ENCODE measurements at places on chromosomes 3 and 15. TPM values are rescaled to one million over a fixed set of nuclear protein-coding genes. Genes with fewer than 3 reads are reported as not detected.

COL7A1 gene
- 0.27 TPM for polyA plus RNA-seq

DISP2 gene
- 0.02 TPM for polyA plus RNA-seq

ISL2 gene
- not detected for polyA plus RNA-seq

CFAP91 gene
- not detected for polyA plus RNA-seq

DNA sequence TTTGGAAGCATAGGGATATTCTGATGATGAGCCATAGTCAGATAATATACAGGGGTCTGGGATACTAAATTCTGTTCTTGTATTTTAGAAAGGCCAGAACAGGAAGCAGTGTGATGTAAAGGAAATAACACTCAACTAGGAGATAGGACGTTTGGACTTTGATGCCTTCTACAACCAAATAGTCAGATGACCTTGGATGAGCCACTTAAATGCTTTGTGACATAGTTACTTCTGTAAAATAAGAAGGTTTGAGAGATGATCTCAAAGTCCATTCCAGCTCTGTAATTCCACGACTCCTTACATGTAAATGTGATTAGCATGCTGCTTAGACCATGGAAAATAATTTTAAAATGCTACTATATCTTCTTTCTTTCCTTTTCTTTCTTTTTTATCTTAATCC lies 29.5 kb upstream of the CCDC54 start:
- DNase-seq: no peak

GRCh38 chr3:15271785-15272381 lies 60.5 kb downstream of the SH3BP5 start:
- peak; percentile 87 for DNase-seq

DNA sequence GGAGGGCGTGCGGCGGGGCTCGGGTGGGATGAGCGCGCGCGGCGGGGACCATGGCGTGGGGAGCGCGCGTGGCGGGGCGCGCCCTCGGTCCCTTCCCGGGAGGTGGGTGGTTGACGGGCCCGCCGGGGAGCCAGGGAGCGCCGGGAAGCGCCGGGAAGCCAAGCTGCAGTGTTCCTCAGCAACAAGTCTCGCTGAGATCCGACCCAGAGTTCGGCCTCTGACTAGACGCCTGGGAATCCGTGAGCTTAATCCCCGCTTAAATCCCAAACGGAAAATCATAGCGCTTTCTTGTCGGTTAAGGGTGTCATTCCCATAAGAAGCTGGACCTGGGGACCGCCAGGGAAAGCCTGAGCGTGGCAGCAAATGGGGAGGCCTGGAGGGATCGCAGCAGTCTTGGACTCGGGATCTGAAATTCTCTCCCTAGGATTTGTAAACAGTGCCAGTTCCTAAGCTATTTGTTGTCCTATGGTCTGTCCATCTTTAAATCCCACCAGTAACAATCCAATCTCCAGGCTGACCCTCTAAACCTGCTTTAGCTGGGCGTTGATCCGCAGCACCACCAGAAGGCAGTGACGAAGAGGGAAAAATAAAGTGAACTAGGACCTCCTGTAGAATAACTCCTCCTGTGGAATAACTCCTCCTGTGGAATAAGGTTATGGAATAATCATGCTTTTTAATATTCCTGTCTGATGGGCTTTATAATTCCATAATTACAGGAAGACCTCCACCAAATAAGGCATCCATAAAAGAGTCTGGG lies 570 bp upstream of the NEDD4 start:
- no peak for DNase-seq

GRCh38 chr15:68969298-68969697 lies 39.0 kb downstream of the SPESP1 start:
- DNase-seq: no peak

GRCh38 chr15:52180196-52180835 lies 10.9 kb downstream of the GNB5 start:
- peak; percentile 83 for DNase-seq

DNA sequence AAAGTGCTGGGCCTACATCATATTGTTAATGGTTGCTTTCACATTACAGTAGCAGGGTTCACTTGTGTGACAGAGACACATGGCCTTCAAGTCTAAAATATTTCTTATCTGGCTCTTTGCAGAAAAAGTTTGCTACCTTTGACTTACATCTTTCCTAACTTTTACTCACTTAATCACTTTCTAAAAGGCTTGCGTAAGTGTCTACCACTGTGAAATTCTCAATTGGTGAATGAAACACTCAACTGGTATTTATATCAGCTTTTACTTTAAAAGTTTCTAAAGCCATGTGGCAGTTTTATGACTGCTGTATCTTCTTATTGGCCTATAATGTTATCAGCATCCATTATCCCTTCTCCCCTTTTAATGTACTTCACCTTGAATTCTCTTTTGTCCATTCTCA lies 554.5 kb downstream of the ZIC1 start:
- DNase-seq: no peak

DNA sequence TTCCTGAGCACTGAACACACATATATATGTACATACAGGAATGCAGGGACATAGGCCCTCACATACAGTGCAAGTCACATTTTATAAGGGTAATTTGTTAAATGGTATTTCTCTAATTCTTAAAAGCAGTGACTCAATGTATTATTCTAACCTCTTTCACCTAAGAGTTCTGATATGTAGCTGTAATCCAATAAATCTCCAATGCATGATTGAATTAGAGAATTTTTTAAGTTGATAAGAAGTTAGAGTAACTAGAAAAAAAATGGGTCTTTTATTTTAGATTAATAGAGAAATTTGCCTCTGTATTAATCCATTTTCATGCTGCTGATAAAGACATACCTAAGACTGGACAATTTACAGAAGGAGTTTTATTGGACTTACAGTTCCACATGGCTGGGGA lies 98.2 kb downstream of the RBMS3 start:
- DNase-seq: no peak

DNA sequence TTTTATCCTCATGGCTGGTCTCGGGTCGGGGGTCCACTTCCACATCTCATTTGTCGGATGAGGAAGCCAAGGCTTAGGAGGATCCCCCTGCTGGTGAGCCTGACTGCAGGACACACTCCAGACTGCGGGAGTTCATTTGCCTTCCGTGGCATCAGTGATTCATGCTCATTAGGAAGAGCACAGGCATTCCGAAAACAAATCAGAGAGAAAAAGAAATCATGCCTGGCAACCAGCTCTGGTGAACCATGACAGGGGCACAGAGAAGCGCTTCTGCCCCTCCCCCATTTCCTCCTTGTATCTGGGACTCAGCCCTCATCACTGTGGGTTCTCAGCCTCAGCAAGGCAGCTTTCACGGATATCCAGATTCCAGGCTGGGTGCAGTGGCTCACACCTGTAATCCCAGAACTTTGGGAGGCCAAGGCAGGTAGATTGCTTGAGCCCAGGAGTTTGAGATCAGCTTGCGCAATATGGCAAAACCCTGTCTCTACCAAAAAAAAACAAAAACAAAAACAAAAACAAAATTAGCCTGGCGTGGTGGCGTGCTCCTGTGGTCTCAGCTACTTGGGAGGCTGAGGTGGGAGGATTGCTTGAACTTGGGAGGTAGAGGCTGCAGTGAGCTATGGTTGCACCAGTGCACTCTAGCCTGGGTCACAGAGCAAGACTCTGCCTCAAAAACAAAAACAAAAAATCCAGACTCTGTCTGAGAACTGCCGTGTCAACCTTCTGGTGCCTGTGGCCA lies 28.4 kb downstream of the IRAK2 start:
- DNase-seq: peak; percentile 50

GRCh38 chr3:181919375-181919774 lies 207.7 kb downstream of the SOX2 start:
- DNase-seq: no peak

A4GNT gene
- polyA plus RNA-seq: not detected

DNA sequence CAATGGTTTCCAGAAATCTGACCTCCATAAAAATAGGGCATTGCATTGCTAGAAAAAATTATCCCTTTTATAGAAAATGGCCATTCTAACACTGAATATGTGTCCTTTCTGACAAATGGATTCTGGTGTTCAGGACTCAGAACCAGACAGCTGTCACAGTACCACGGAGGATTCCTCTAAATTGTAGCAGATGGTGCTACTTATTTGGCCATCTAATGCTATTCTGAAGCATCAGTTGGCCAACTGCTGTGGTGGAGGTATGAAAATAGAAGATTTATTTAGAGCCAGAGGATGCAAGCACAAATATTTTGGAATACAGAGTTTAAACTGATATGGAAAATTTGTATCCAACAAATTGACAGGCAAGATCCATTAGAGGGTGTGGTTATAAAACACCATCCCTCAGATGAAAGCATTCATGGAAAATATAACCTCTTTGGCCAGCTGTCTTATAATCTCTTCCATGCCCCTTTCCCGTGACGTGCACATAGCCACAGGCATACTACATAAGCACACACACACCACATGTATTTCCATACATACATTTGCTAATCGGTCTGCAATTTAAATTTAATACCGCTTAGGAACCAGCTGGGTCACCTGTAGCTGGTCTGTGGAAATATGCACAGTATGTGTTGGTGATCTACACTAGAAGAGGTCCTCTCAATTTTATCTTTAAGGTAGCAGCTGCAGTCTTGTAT lies 302.7 kb upstream of the KCNMB2 start:
- DNase-seq: no peak

ZNF280D gene
- polyA plus RNA-seq: 10.6 TPM

DNA sequence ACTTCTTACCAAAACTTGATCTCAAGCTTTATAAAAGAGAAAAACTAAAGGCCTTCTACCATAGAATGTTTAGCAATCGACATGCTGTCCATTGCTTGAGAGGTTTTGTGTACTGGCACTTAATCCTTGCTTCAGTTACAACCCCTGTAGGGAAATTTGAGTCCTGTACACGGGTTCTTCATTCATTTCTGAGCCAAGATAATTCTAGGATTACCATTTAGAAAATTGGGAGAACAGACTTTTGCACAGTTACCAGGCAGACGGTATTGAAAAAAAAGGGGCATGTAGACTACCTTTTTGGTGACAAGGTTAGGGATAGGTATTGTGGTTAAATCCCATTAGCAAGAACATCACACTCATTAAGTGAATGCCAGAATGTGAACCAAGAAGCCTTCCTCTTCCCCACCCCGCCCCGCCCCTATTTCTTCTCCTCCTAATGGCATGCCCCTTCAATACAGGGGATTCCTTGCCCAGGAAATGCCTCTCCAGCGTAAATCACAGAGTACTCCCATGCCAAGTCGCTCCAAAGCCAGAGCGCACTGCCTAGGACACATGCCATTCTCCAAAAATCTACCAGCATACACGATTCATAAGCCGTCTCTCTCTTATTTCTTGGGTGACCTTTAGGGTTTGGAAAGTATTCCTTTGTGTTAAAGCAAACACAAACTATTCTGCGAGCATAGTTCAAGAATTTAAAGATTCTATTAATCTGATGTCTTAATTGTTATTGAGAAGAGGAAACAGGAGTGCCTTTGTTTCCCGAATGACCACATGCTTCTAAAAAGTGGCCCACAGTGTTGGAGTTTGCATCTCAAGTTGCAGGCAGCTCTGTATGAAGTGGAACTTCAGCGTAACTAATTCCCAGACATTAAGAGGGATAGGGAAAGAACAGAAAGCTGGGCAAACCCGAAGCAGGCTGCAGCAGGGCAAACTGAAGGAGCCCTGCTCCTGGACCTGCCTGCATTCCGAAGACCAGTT lies 164.0 kb upstream of the NR2F2 start:
- DNase-seq: no peak

ZPLD1 gene
- not detected for polyA plus RNA-seq

- DNase-seq: no peak
Observed at GRCh38 chr3:189726277-189726676, 95.1 kb downstream of the TP63 start.

HESX1 gene
- 0.87 TPM for polyA plus RNA-seq

- DNase-seq: no peak
Observed at GRCh38 chr15:100995471-100996430, 76.6 kb downstream of the LRRK1 start.

GRCh38 chr15:48365575-48365974 lies 34.3 kb downstream of the DUT start:
- DNase-seq: no peak

DNA sequence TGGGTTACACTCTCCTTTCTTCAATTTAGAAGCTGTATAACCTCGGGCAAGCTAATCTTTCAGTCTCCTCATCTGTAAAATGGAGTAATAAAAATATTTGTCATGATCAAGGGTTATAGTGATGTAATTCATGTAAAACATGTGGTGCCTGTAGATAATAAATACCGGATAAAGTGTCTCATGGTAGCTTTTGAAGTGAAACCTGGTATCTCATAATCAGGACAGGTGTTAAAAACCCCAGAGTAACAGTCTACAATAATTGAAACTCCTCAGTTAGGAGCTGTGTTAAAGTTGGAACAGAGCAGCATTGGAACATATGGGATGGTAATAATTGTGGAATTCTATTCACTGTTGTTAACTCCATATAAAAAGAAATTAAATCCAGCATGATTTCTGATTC lies 884 bp upstream of the KNL1 start:
- no peak for DNase-seq

- no peak for DNase-seq
Observed at GRCh38 chr3:46107682-46108081, 80.4 kb upstream of the XCR1 start.

DNA sequence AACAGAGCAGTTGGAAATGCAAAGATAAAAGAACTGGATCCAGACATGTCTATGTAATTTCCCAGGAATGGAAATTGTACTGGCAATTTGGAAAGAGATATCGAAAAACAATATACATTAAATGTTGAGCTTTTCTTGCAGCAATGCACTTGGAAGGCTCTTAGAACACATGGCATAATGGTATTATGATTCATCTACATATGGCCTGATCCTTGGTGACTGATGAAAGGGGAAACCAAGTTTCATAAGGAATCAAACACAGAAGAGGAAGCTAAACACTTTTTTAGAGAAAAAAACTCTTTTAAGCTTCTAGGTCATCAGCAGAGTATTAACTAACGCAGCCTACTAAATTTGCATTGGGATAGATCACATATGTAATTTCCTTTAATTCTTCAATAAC lies 12.4 kb upstream of the GREM1 start:
- no peak for DNase-seq

DNA sequence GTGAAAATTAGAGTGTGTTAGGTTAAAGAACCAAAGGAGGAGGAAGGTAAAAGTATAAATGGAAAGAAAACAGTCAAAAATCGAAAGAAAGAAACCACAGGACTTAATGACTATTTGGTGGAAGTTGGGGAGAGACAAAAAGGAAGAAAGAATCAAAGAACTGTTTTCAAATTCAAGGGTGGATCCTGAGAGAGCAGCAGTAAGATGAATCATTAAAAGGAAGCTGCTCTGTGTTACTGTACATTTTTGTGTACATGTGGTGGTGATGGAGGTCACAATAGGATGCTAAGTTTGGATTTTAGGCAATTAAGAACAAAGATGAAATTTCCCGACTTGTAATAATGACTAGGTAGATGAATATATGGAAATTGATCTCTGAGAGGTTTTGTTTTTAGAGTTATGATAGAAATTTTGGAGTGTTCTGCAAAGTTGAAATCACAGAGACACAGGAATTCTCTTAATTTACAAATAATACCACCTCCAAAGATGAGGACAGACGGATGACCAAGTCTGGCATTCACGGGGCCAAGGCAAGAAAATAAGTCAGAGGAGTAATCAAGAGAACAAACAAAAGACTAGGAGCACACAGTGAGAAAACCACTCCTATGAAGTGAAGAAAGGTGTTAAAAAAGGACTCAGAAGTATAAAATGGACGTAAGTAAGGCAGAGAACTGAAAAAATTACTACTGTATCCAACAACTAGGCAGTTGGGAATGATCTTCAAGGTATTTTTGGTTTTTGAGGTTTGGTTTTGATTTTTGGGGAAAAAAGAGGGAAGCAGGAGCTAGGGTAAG lies 7.1 kb downstream of the DHX36 start:
- DNase-seq: no peak

All from naive thymus-derived CD8-positive, alpha-beta T cell (primary cell).